T-helper 2 cell treated with Interferon-gamma antibody and Interleukin-4, amounts not matched to agents 100 ng/mL and 5 ng/mL, for 36 hours (primary cell): ENCODE measurements at places on chromosomes 5 and 9. TPM values are rescaled to one million over a fixed set of nuclear protein-coding genes. Genes with fewer than 3 reads are reported as not detected.

DOCK8 gene
- total RNA-seq = 274 and 280 TPM in 2 replicates

GABRB2 gene
- total RNA-seq = not detected in 2 replicates

ZDHHC21 gene
- total RNA-seq = 8.6 and 10.3 TPM in 2 replicates

ADAMTS19 gene
- total RNA-seq = not detected in 2 replicates

SMU1 gene
- 25.2 and 25.8 TPM in 2 replicates for total RNA-seq

PCDH12 gene
- total RNA-seq = 0.70 and 1.9 TPM in 2 replicates

MARCHF11 gene
- total RNA-seq = not detected in 2 replicates

SPINK7 gene
- total RNA-seq = not detected in 2 replicates

PCDHGB6 gene
- total RNA-seq = 0.25 and 0.41 TPM in 2 replicates

DNLZ gene
- 18.8 and 20.0 TPM in 2 replicates for total RNA-seq

NAIP gene
- total RNA-seq = 13.1 and 14.0 TPM in 2 replicates

MOB3B gene
- total RNA-seq = 0.34 and 0.39 TPM in 2 replicates

SLU7 gene
- 37.8 and 40.5 TPM in 2 replicates for total RNA-seq

SH3GLB2 gene
- 92.2 and 94.1 TPM in 2 replicates for total RNA-seq

CXCL14 gene
- not detected in 2 replicates for total RNA-seq
